ENCODE measurements at places on chromosomes 13 and 19.

DNA sequence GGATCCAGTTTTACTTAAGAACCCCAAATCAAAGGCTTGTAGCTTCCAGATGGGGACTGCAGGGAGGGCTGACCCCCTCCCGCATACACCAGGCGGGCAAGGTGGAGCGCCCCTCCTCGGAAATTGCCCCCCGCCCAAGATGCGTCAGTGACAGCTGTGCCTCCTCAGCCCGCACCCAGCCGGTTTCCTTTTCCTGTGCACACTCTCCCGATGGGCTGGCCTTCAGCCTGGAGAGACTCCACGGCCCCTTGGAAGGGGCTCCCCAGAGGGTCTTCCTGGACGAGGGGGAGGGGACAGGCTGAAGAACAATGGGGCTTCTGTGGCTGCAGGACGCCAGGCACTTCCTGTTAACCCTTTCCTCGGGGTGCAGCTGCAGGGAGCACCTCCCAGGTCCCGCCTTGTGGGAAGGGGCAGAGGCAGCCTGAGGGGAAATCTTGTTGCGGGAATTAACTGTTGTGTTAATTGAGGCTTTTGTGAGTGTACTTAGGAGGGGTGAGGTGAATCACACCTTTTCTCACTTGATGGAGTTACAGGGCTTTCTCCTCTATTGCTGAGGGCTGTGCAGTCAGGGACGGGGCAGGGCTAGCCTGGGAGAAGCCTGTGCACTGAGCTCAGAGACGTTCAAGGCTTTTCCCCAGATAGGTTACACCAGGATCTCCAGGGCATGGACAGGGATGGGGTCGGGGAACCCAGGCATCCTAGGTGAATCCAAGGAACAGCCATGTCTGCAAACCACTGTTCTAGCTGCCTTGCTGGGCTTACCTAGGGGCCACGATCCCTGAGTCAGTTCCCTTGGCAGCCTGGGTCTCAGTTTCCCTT, 14.3 kb downstream of the IER2 start:
- DNase-seq = peak; percentile 72

GRCh38 chr13:82407321-82407720, 1475.0 kb downstream of the SLITRK1 start:
- DNase-seq = no peak

DNA sequence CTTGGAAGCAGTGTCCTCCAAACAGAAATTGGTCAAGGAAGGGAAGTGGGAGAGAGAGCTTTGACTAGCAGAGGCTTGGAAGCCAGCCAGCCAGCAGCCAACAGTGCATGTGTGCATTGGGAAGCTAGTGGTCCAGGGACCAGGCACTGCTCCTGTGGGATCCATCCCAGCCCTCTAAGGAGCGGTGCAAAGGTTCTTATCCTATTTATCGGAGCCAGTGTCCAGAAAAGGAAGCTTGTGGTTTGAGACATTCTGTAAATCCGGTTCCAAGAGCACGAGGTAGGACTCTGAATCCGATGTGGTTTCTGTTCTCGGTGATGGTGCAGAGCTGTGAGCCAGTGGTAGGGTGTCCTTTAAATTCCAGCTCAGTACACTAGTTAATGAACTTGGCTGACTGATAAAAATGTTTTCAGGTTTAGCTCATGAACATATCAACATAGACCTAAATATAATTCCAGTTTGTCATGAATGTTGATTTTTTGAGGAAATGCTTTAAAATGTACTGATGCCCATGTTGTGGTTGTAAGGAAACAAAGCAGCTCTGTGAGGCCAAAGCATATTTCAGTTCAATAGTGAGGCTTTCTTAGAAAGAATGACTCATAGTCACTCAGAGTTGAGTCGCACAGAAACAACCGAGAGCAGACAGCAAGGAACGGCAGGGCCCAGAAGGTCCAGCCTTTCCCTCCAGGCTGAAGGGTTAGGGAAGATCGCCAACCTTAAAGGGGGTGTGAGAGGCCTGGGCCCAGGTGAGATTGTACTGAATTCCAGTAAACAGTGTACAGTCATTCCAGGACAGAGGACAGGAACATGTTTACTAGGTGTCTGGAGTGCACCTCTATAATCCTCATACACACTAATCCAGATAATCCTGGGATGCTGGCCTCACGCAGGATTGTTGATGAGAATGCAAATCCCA, 21.5 kb upstream of the GARRE1 start:
- peak; percentile 86 for DNase-seq

GRCh38 chr13:113187263-113187669, 21.2 kb downstream of the PCID2 start:
- peak; percentile 100 for DNase-seq

DNA sequence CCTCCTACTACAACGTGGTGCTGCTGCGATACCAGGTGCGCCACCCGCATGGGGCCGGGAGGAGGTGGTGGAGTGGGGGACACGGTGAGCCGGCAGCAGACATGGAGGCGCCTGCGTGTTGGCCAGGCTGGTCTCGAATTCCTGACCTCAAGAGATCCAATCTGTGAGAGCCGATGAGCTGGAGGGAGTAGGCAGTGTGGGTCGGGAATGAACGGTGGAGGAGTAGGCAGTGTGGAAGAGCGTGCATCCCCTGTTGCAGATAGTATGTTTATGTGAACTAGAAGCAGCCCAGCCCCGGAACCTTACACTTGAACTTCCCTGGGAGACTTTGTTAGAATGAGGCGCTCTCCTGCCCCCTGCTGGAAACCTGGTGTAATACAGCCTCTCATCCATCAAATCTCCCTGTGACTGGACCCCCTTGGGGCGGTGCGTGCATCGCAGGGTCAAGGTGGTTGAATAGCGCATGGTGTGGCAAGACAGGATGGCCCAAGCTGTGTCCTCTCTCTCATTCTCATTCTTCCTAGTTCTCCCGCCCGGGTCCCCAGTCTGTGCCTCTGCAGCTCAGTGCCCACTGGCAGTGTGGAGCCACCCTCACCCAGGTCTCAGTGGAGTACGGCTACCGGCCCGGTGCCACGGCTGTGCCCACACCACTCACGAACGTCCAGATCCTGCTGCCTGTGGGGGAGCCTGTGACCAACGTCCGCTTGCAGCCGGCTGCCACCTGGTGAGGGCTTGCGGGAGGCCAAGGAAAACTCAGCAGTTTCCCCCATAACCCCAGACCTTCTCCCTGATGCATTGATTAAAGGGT, 10.5 kb upstream of the B3GNT3 start:
- DNase-seq = peak; percentile 74

GRCh38 chr19:50743537-50743936, 20.4 kb downstream of the CLEC11A start:
- DNase-seq = no peak

GRCh38 chr19:4064496-4065260, 2.0 kb downstream of the ZBTB7A start:
- DNase-seq = peak; percentile 43

GRCh38 chr19:45767410-45767880, 1.6 kb downstream of the SIX5 start:
- peak; percentile 87 for DNase-seq

DNA sequence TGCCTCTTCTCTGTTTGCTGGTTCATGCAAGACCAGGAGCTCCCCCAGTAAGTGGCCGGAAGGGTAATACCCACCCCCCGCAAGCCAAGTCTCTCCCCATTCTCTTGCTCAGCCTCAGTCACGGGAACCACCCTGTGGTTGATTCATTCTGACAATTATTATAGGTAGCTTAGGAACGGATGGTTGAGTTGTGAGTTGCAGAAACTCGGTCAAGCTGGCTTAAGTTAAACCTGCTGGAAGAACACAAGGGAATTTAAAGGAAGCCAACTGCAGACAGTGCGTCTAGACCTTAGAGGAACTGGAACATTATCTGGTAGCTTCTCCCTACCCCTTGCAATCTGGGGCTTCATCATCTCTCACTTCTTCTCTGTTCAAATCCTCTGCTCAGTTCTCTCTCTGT, 8.9 kb downstream of the FPR1 start:
- peak; percentile 96 for DNase-seq

- DNase-seq = no peak
Measured at GRCh38 chr13:22047082-22047784, 376.4 kb downstream of the FGF9 start.

DNA sequence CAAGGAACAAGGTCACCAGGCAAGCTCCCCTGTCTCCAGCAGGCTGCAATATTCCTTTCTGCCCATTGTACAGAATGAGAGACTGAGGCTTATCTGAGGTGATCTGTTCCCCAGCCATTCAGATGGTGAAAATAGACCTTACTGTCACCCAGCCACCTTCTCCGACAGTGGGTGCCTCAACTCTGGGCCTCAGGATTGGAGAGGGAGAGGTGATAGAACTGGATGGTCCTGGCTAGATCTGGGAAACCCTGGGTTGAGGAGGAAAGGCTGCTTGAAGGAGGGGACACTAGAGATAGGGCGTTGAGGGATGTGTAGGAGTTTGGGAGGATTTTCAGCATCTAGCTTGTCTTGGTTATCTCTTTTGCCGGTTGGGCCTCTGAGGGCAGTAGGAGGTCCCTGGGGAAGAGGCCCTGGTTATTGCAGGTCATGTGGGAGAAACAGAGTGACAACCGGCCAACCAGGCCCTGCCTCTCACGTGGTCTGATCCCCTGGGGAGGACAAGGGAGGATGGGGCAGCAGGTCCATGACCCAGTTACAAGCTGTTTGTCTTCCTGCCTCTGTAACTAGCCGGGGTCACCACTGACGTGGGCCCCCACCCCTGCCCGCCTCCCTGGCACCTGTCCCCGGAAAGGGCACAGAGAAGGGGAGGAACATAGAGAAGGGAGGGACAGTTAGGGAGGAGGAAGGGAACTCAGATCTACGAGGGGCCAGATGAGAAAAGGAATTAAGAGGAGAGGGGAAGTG, 8.2 kb downstream of the NFIC start:
- peak; percentile 63 for DNase-seq
